ENCODE measurements at places on chromosomes 2 and 18.
A peak's percentile ranks its signal among the peaks of the same experiment; 100 is the strongest.

- peak; percentile 75 for DNase-seq
Measured at GRCh38 chr18:58863539-58864145, 1.0 kb upstream of the ZNF532 start.

DNA sequence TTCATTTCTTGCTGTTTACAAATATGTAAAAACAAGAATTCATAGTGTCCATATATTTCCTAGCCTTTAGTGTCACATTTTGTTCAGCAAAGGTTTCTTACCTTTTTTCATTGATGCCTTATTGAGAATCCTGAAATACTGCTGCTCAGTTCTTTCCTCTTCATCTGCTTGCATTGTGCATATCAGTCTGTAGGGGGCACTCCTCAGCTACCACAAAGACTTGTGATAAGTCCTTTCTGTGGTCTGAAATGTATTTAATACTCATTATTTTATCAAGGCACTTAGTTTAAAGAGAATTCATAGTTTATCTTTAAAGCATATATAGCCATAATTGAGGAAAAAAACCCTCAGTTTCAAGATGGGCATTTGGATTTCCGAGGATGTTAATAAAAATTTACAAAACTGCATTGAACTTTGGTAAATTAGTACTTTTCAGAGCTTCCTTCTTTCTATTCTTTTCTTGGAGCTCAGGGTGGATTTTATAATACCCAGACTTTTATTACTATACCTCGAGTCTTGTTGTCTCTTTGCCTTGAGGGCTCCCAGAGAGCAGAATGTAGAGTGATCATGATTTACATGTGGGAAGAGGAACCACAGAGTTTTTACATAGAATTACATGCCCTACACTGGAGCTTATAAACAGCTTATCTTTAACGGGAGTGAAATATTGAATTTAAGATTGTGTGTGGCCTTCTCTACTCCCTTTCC, 570.1 kb downstream of the PLCL1 start:
- DNase-seq: no peak

GRCh38 chr2:172307800-172308199, 119.6 kb upstream of the ITGA6 start:
- peak; percentile 33 for DNase-seq

DNA sequence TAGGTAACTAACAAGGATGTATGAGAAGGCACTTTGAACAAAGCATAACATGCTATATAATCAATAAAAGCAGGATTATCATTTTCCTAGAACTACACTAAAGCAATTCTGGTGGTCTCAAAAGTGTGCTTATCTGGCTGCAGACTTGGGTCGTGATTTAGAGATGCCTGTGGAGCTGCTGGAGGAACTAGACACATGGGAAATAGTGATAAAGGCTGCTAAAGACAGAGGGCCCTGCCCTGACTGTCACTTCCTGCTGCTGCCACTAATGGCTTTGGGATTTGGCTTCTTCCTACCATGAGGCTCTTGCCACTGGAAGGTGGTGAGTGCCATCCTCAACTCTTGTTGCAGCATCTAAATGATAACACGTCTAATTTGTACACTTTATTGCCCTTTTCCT, 22.5 kb downstream of the TMEM178A start:
- DNase-seq: no peak

DNA sequence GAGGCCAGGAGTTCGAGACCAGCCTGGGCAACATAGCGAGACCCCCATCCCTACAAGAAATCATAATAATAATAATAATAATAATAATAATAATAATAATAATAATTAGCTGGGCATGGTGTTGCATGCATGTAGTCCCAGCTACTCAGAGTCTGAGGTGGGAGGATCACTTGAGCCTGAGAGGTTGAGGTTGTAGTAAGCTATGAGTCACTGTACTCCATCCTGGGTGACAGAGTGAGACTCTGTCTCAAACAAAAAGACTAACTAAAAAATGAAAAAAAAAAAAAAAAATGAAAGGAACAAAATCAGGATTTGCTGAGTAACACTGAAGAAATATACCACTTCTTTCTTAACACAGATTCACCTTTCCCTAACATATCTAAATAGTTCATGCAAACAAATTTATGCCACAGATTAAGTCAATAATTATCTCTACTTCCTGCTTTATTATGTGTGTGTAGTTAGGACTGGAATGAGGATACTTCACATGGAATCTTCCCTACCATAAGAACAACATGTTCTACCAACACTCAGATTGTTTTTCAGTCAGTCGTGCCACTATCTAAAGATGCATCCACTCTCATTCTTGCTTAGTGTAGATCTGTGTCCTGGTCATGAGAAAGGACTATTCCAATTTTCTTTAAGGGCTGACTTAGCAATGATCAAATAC, 928.7 kb downstream of the SLC4A3 start:
- no peak for DNase-seq

Data from heart left ventricle (tissue), 16 donors.